ENCODE measurements at places on chromosomes 12 and 14.

GRCh38 chr12:46382408-46382963, 9.9 kb upstream of the SLC38A2 start:
- DNase-seq, result no peak

GRCh38 chr12:34296143-34297041, 274.1 kb downstream of the ALG10 start:
- no peak for DNase-seq

DNA sequence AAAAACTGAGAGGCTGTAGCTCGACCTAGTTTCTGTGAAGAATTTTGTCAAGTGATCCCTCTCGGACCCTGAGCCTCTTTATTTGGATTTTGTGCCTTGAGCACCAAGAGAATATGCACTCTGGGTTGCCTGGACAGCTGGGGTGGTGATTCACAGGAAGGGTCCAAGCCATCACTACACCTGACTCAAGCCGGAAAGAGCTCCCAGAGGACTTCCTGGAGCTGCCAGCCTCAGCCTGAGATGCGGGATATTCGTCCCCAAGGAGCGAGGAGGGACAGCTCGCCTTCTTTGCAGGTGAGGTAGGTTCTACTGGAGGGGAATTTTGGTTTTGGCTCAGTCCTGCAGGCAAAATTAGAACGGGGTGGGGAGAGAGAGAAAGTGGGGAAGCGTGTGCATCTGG, 94.3 kb downstream of the GALNT8 start:
- DNase-seq, result no peak

- DNase-seq, result no peak
These were observed 411.4 kb upstream of the SOX5 start for GRCh38 chr12:24360907-24361306.

DNA sequence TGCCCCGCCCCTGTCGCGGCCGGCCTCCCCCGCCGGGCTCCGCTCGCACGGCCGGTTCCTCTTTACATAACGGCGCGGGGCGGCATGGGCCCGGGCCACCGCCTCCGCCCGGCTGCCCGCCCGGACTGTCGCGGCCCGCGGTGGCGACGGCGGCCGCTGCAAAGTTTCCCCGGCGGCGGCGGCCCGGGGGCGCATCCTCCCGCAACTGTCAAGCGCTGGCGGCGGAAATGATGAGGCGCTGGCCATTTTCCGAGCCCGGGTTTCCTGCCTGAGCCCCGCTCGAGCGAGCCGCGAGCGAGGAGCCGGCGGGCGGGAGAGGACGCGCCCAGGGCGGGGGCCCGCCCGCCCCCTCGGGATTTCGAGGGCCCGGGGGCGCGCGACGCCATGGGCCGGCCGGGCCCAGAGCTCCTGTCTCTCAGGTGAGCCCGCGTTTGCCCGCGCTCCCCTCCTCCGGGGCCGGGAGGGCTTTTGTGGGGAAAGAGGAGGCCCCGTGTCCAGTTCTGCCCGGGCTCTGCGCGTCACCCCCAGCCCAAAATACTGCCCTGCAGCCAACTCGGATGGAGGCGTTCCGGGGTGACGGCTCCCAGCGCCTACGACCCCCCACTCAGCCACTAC, at the start of gene SH2B3:
TSS of gene SH2B3 (plus strand) at position 65 of the 615 bp plus-strand sequence. CDS start 12,223 bp downstream, outside the sequence.
- no peak for DNase-seq

- DNase-seq, result no peak
These were observed 125.6 kb upstream of the NOS1 start for GRCh38 chr12:117486840-117487659.

- DNase-seq, result no peak
These were observed 73.9 kb downstream of the VEZT start for GRCh38 chr12:95291501-95291900.

DNA sequence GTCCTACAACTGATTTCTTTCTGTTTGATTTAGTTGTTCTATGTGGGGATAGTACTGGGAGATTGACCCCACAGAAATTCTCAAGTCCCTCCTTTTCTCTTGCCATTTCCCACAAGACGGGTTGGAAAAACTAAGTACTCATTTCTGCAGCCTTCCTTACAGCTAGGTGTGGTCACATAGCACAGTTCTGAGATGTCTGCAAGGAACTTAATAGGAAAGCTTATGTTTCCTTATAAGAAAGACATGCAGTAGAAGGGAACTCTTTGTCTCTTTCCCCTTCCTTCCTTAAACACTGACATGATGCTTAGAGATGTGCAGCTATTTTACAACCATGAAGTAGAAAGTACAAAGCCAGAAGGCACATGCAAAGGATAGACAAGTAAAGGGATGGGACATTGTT, 113.7 kb downstream of the PTPRR start:
- no peak for DNase-seq

DNA sequence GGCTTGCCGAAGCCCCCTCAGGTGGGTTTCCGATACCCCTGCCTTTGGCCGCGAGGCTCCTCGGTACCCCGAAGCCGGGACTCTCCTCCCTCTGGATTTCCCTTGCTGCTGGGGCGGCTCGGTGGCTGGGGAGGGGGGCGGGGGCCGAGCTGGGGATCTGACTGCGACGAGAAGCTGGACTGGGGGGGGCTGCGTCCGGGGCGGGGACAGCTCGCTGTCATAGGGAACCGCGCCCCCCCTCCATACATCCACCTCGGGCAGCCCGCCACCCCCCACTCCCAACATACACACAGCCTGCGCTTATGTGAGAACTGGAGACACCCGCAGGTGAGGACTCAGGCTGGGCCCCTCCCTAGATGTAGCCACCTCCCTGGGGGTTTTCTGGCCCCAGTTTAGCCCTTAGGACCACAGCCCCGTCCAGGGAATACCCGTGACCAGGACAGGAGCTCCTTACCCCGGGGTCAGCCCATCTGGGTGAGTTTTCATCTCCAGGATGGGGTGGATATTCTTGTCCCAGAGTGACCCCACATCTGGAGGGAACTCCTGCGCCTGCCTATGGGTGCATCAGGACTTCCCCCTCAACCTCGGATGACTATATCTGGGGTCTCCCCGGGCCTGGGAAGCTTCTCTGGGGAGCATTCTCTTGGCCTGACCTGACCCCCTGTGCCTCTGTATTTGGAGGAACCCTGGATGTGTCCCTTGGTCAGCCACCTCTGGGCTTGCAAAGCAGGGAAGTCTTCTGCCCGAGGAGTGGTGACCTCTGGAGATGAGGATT, 687 bp downstream of the ASIC1 start:
- no peak for DNase-seq

DNA sequence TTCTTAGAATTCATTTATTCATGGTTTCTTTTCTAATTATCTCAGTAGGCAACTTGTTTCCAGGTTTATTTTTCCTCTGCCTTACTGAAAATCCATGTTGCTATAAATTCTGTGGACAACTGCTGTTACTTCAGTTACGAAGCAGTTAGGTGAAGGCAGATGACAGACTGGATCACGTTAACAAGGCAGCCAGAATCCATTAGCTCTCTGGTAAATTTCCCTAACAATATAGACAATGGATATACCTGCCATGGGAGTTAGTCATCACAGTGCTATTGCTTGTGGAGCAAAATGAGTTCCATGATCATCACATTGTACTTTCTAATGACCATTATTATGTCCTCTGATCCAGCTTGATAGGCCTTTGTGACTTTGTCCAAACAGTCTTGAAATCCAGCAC, 291.5 kb downstream of the NELL2 start:
- DNase-seq, result no peak

DNA sequence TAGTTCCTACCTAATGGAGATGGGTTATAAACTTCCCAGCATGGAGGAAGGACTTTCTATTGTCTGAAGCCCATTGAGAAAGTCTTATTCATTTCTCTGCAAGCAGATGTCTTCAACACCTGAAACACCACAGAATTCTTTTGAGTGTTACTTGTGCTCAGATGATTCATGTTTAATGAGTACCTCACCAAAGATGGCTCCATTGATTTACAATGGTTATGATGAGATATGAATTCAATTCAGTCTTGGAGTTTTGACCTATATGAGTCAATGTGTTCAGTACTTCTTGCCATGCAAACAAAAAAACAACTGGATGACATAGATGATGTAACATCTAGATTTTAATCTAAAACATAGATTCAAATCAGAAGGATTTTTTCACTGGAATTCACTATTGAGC, 15.4 kb upstream of the PAWR start:
- DNase-seq, result no peak

DNA sequence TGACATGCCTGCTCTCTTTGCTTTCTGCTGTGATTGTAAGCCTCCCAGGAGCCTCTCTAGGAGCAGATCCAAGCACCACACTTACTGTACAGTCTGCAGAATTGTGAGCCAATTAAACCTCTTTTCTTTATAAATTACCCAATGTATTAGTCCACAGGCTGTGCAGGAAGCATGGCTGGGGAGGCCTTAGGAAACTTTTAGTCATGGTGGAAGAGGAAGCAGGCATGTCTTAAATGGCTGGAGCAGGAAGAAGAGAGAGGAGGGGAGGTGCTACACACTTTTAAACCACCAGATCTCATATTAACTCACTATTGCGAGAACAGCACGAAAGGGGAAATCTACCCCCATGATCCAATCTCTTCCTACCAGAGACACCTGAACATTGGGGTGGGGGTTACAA, 108.9 kb downstream of the DERA start:
- no peak for DNase-seq

- DNase-seq, result no peak
These were observed 35.5 kb downstream of the CACNA2D4 start for GRCh38 chr12:1882850-1883470.

- DNase-seq, result no peak
These were observed 61.3 kb downstream of the SCARB1 start for GRCh38 chr12:124802361-124802760.

- no peak for DNase-seq
These were observed 85.0 kb upstream of the GPR68 start for GRCh38 chr14:91329486-91330014.

- peak; percentile 41 for DNase-seq
These were observed 91.4 kb downstream of the VRK1 start for GRCh38 chr14:96888593-96888992.

DNA sequence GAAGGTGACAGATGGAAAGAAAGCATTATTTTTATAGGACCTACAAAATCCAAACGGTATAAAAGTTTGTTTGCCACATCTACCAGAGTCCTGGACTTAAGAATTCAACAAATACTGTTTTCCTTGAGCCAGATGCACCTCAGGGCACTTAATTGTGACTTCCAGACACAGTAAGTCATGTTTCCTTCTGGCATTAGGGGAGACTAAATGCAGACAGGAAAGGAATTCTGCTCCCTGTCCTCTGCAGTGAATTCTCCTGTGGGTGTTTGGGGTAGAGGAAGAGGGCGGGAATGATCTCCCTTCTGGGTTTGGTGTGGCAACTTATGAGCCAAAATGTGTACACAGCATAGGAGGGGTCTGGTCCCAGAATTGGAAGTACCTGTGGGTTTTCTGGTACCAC, 93.9 kb upstream of the ZDHHC17 start:
- no peak for DNase-seq

DNA sequence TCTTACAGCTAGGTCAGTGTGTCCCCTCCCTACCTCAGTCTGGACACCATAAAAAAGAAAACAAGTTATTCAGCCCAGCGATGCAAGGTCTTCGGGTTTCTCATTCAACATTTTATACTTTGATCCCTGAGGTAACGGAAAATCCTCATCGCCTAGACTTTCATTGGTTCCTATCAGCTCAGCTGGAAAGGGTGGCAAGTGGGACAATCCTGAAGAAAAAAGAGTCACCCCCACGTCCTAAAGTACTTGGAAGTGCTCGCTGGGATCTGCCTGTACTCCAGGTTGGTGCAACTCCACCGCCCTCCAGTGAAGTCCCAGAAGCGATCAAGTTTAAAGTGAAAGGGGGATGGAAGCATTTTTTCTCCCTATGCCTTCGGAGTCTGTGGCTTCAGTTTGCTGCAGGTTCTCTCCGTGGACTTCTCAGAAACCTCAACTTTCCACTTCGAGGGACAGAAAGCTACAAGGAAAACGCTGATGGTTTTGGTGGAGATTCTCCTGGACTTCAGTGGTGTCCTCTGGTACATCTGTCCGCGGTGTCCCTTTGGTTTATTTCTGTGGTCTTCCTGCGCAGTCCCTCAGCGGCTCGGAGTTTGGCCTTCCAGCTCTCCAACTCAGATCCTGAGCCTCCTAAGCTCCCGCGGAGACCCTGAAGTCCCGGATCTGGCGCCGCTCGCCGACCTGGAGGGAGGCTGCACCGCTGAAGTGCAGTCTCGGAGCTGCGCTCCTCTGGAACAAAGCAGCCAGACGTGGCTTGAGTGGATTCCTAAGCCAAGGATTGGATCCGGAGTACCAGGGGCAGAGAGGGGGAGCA, 1.8 kb upstream of the LRFN5 start:
- DNase-seq, result peak; percentile 81

- no peak for DNase-seq
These were observed 80.0 kb downstream of the CIT start for GRCh38 chr12:119797090-119797489.

DNA sequence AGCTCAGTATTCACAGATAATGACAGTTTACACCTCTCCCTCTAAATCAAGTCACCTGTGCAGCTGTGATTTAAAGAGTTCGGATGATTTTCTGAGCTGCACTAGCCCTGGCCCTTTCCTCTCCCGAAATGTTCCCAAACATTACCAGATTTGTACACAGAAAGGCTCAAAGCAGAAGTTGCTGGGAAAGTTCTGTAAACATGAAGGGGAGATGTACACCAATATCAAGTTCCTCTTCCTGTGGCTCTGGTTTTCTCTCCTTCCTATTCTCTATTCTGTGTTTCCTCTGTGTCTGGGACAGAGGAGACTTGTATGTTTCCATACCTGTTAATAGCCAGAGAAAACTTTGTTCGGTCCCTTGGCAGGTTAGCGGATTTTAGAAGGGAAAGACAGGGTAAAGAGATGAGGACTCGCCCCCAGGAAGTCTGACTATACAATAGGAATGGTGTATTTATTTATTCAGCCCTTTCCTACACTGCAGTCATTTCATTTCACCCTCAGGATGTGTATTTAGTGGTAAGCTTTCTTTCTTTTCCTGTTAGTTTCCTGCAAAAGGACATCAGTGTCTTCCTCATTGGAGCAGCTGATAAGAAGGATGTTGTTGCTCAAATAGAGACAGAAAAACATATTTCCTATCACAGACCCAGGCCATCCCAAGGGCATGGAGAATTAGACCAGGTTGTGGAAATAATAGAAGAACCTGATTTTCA, 7.6 kb upstream of the NUMB start:
- DNase-seq, result no peak

GRCh38 chr12:115934877-115935276, 342.6 kb downstream of the MED13L start:
- no peak for DNase-seq

- no peak for DNase-seq
These were observed 423.3 kb downstream of the FLRT2 start for GRCh38 chr14:85953265-85953664.

DNA sequence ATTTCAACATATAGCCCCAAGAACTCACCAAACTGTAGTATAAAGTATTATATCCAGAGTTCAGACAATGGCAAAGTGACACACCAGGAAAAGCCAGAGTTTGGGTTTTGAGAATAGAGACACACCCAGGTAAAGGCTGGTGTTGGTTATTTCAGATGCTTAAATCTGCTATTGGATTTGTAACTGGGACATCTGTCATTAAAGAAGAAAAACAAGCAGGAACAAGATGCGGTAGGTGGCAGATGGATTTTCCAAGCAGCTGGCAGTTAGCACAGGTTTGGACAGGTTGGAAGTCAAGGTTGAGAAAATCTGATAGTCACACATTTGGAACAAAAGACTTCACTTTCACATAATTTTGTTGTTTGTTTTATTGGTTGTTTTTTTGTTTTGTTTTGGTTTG, 14.4 kb upstream of the CDK17 start:
- DNase-seq, result no peak
